Calu3 (cell line): ENCODE measurements at places on chromosomes 12 and 14. TPM values are rescaled to one million over a fixed set of nuclear protein-coding genes. Genes with fewer than 3 reads are reported as not detected.

The POTEM gene
- not detected in 2 replicates for total RNA-seq

The COX8C gene
- not detected in 2 replicates for total RNA-seq

GRCh38 chr12:131235871-131236271 is 282.2 kb downstream of the ADGRD1 start:
- H3K27me3 ChIP-seq: peaks cover 11% of the 10 kb centered on the region
- no peak for DNase-seq
- H3K36me3 ChIP-seq: peaks cover 13% of the 10 kb centered on the region
- H3K4me1 ChIP-seq: peaks cover 24% of the 10 kb centered on the region
- no peak overlapping the region for H3K4me3 ChIP-seq
- H3K27ac ChIP-seq: peak overlapping the region; percentile 6

- H3K27ac ChIP-seq: no peak overlapping the region
- H3K4me1 ChIP-seq: no peaks in the 10 kb centered on the region
- no peak for DNase-seq
- H3K36me3 ChIP-seq: no peaks in the 10 kb centered on the region
- no peak overlapping the region for H3K4me3 ChIP-seq
Measured at GRCh38 chr12:93914281-93914680, 234.1 kb upstream of the PLXNC1 start.

DNA sequence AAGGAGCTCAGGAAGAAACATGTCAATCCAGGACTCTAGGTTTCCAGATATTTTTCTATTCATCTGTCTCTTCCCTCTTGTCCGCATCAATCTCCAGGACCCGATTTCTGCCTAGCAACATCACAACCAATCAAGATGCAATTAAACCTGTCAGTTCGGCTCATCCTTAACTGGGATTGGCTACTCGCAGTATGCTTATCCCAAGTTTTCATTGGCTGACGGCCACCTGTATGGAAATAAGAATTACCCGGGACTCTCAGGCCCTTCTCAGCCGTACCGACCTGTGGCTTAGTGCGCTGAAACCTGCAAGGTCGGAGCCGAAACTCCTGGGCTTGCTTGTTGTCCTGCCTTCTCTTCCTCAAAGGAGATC is 20.4 kb upstream of the ATP5MC2 start:
- no peaks in the 10 kb centered on the region for H3K4me1 ChIP-seq
- peak overlapping the region; percentile 4 for H3K27ac ChIP-seq
- DNase-seq: peak; percentile 79
- peak overlapping the region; percentile 59 for H3K4me3 ChIP-seq
- peaks cover 90% of the 10 kb centered on the region for H3K27me3 ChIP-seq

GRCh38 chr14:92217936-92218335 is 96.2 kb downstream of the CPSF2 start:
- H3K27me3 ChIP-seq: peaks cover 78% of the 10 kb centered on the region
- no peak overlapping the region for H3K27ac ChIP-seq
- H3K36me3 ChIP-seq: no peaks in the 10 kb centered on the region
- H3K4me1 ChIP-seq: no peaks in the 10 kb centered on the region
- no peak overlapping the region for H3K4me3 ChIP-seq
- no peak for DNase-seq

- H3K36me3 ChIP-seq: no peaks in the 10 kb centered on the region
- no peak overlapping the region for H3K4me3 ChIP-seq
- peaks cover 42% of the 10 kb centered on the region for H3K27me3 ChIP-seq
- no peak overlapping the region for H3K27ac ChIP-seq
- H3K4me1 ChIP-seq: no peaks in the 10 kb centered on the region
Measured at GRCh38 chr14:57970175-57970574, 104.3 kb upstream of the SLC35F4 start.

The BEGAIN gene
- 0.26 and 0.37 TPM in 2 replicates for total RNA-seq

GRCh38 chr12:121781484-121781997 is 11.9 kb downstream of the RHOF start:
- no peak for DNase-seq
- peaks cover 40% of the 10 kb centered on the region for H3K4me1 ChIP-seq
- peak overlapping the region; percentile 8 for H3K27ac ChIP-seq
- H3K36me3 ChIP-seq: peaks cover 80% of the 10 kb centered on the region
- H3K27me3 ChIP-seq: no peaks in the 10 kb centered on the region
- no peak overlapping the region for H3K4me3 ChIP-seq

DNA sequence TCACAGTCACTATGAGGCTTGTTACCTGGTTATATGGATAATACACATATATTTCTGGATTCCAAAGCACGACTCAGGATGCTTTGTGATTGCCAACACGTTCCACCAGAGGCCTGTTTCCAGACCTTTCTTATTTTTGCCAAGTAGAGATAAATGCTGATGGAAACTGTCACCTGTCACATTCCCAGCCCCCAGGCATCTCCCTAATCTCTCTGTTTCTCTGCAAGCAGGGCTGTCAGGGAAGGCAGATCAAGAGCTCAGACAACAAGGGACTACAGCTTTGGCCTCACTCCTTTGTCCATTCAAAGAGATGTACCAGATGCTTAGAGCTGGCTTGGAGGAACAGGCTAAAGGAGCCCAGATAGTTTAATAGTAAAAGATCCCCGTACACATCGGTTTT is 21.8 kb upstream of the DDHD1 start:
- H3K27me3 ChIP-seq: peaks cover 31% of the 10 kb centered on the region
- H3K4me1 ChIP-seq: no peaks in the 10 kb centered on the region
- no peaks in the 10 kb centered on the region for H3K36me3 ChIP-seq
- H3K27ac ChIP-seq: no peak overlapping the region
- no peak overlapping the region for H3K4me3 ChIP-seq
- DNase-seq: no peak

DNA sequence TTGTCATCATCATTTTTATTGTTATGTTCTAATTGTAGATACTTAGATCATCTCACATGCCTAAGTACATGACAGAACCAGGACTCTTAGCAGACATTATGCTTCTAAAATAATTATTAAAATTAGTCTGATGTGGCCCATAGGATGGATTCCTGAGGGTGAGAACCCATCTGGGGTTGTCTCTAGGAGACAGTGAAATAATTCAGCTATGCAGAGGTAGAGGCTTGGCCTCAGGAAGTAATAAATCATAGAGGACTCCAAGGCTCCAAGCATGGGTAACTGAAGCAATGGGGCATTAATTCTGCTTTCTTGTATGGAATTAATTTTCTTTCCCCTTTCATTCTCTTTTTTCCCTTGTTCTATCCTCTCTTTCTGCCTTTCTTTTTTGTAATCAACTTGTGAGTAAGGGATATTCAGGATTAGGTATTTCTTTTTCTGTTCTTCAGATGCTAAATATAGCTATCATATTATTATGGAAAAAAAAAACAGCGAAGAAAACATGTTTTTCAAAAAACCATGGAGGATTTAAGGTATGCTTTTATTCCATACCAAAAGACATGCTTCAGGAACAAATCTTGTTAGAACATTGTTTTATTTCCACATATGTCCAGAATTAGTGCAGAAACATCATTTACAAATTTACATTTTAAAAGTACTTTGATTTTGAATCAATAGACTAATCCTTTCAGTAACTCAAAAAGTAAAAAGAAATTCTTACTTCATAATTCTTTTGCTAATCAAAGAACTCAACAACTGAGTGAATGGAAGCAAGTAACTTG is 263.2 kb downstream of the TRHDE start:
- no peak for DNase-seq
- H3K36me3 ChIP-seq: no peaks in the 10 kb centered on the region
- H3K27ac ChIP-seq: no peak overlapping the region
- H3K4me3 ChIP-seq: no peak overlapping the region
- peaks cover 5% of the 10 kb centered on the region for H3K4me1 ChIP-seq

- H3K4me1 ChIP-seq: no peaks in the 10 kb centered on the region
- H3K36me3 ChIP-seq: no peaks in the 10 kb centered on the region
- peaks cover 12% of the 10 kb centered on the region for H3K27me3 ChIP-seq
- no peak overlapping the region for H3K27ac ChIP-seq
Measured at GRCh38 chr12:27913999-27914614, 58.4 kb downstream of the PTHLH start.

DNA sequence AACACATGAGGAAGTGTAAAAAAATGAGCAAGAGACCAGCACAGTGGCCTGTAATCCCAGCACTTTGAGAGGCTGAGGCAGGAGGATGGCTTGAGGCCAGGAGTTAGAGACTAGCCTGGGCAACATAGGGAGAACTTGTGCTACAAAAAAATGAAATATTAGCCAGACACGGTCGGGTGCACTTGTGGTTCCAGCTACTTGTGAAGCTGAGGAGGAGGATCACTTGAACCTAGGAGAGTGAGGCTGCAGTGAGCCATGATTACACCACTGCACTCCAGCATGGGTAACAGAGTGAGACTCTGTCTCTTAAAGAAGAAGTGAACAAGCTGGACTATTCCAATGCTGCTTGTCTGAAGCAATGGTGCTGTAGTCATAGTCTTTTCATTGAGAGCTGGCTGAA is 36.3 kb upstream of the MAP3K9 start:
- no peaks in the 10 kb centered on the region for H3K4me1 ChIP-seq
- H3K36me3 ChIP-seq: no peaks in the 10 kb centered on the region
- no peak overlapping the region for H3K27ac ChIP-seq
- no peak for DNase-seq
- no peak overlapping the region for H3K4me3 ChIP-seq

GRCh38 chr12:71092290-71092689 is 65.5 kb downstream of the TSPAN8 start:
- no peaks in the 10 kb centered on the region for H3K27me3 ChIP-seq
- H3K36me3 ChIP-seq: no peaks in the 10 kb centered on the region
- no peak overlapping the region for H3K27ac ChIP-seq
- DNase-seq: peak; percentile 37

The KCNH3 gene
- total RNA-seq: 0.59 and 2.8 TPM in 2 replicates

DNA sequence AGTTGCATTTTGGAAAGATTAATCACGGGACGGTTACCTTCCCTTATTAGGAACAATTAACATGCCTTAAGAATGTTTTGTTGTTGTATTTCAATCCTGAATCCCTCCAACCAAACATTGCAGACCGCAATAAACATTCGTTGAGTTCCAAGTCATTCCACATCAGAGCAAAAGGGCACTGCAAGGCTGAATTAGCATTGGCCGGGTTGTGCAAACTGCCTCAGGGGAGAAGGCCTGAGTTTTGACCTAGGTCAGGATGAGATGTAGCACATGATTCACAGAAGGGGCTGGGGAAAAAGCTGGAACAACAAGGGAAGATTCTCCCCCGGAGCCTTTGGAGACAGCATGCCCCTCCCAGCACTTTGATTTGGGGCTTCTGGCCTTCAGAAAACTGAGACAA is 82.1 kb upstream of the BDKRB2 start:
- H3K4me3 ChIP-seq: no peak overlapping the region
- DNase-seq: no peak
- H3K36me3 ChIP-seq: no peaks in the 10 kb centered on the region

The RNASE3 gene
- total RNA-seq: not detected in 2 replicates

DNA sequence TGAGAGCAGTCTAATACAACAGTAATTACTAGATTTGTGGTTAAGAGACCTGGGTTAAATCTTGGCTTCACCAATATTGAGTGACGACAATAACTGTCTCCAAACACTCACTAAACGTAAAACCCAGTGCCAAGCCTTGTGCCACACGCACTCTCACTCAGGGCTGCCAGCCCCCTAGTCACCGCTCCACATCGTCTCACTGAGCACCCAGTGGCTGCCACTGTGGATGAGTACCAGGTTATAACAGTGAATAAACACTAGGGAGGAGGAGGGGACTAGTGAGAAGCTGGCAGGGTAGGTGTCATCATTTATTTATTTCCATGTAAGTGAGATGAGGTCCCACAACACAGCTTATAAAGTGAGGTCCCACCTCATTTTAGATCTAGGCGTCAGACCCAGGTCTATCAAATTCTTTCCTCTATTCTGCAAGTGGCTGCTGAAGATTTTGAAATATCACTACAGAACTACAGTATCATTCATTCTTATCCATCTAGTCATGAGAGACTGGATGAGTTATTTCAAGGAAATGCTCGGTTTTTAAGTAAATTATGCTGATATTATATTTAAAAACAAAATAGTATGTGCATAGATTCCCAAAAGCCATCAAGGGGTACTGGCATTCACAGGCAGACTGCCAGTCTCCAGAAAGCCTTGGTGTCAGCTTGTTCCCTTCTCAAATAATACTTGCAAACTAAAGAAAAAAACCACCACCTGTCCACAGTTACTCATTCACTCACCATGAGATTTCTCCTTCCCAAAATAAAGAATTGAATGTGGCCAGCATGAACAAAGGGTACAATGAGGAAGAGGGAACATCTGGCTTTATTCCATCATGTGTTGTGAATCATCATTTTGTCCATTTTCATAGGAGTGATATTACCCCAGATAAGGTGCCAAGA is 84.0 kb downstream of the PTPN21 start:
- H3K4me3 ChIP-seq: no peak overlapping the region
- no peak for DNase-seq
- no peaks in the 10 kb centered on the region for H3K27me3 ChIP-seq
- H3K36me3 ChIP-seq: no peaks in the 10 kb centered on the region

DNA sequence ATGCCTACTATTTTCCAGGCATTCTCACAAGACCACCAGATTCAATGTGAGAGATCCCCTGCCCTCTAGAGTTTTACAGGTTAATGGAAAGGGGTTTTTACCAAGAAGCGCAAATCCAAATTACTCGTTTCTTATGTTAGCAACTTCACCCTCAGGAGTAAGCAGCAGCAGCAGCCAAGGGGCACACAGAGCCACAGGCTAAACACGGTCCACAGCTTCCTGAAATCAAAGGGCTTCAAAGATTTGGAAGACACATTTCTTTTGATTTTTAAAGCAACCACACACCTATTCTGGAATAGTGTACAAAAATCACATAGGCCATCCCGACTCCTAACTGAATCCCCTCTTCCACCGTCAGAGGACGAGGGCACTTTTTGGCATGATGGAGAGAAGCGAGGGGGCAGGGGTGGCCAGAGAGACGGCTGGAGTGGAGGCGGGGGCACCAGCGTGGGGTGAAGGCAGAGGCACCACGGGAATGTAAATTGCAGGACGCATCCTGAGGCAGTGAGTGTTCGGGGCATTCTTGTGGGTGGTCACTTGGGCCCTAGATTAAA is 107.0 kb downstream of the ARF6 start:
- H3K27ac ChIP-seq: peak overlapping the region; percentile 99
- DNase-seq: no peak
- H3K4me1 ChIP-seq: peaks cover 51% of the 10 kb centered on the region
- peak overlapping the region; percentile 63 for H3K4me3 ChIP-seq
- H3K27me3 ChIP-seq: no peaks in the 10 kb centered on the region

DNA sequence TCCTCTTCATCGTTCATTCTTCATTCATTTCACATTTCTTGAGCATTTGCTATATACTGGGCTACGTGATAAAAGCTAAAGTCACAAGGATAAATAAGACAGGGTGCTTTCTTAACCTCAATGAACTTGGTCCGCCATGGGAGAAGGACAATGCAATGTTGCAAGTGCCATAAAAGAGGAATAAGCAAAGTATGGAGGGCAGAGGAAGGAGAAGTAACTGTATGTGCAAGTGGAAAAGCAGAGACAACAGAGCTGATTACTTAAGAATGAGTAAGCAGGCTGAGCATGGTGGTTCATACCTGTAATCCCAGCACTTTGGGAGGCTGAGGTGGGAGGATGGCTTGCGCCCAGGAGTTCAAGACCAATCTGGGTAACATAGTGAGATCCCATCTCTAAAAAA is 14.4 kb downstream of the AREL1 start:
- no peak overlapping the region for H3K27ac ChIP-seq
- H3K4me3 ChIP-seq: no peak overlapping the region
- peaks cover 6% of the 10 kb centered on the region for H3K4me1 ChIP-seq
- peaks cover 6% of the 10 kb centered on the region for H3K36me3 ChIP-seq
- H3K27me3 ChIP-seq: no peaks in the 10 kb centered on the region
- DNase-seq: no peak
